ENCODE measurements at places on chromosomes 7 and 10.

GRCh38 chr7:24576171-24577025 is 3.1 kb downstream of the PALS2 start:
- peak; percentile 79 for DNase-seq

GRCh38 chr10:1308173-1308961 is 252.2 kb downstream of the WDR37 start:
- no peak for DNase-seq

DNA sequence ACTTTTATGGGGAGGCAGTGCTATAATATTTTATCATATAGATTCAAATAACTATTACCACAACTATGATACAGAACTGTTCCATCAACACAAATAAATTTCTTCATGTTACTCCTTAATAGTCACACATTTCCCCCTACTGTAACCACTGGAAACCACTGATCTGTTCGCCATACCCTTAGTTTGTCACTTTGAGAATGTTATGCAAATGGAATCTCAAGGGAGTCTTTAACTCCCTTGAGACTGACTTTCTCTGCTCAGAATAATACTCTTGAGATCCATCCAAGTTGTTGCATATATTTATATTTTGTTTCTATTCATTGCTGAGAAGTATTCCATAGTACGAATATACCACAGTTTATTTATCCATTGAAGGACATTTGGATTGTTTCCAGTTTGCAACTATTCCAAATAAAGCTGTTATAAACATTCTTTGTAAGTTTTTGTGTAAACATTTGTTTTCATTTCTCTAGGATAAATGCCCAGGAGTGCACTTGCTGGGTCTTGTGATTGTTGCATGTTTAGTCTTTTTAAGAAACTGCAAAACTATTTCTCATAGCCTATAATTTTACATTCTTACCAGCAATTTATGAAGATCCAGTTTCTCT is 19.7 kb upstream of the PON2 start:
- DNase-seq = no peak

- DNase-seq = no peak
Measured at GRCh38 chr10:122044045-122044661, 55.2 kb downstream of the TACC2 start.

- no peak for DNase-seq
Measured at GRCh38 chr7:156829669-156830336, 63.2 kb downstream of the LMBR1 start.

GRCh38 chr10:92173996-92174395 is 116.9 kb downstream of the CPEB3 start:
- DNase-seq = no peak

DNA sequence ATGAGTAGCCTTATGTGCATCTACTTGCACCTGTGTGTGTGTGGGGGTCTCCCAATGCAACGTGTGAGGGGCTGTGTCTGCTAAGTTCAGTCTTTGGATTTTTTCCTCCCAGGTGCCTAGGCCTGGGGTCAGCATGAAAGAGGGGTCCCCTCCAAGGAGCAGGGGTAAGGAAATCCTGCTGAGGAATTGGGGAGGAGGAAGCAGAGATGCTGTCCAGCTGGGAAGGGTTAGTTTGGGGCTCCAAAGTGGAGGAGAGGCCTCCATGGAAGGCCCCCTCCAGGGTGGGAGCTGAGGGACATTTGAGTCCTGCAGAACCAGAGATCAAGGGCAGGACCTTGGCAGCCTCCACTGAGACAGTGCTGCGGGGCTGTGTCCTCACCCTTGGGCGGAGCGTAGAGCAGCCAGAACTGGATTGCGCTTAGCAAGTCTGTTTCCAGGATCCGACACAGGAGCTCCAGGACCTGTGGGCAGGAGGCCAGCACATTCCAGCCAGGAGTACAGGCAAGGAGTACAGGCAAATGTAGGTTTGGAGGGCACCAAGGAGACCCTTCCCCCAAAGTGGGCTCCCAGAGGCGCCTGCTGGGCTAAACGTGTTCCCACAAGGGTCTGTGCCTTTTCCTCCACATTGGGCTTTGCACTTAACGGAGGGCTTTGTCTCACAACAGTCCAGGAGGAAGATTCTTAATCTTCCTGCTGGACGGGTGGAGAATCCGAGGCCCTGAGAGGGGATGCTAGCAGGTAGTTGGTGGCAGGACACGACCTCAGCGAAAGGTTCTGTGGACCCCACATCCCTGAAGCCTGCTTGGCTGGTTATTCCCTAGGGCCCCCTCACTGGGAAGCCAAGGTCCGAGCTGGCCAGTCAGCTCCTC is 10.1 kb downstream of the TBATA start:
- DNase-seq = no peak

DNA sequence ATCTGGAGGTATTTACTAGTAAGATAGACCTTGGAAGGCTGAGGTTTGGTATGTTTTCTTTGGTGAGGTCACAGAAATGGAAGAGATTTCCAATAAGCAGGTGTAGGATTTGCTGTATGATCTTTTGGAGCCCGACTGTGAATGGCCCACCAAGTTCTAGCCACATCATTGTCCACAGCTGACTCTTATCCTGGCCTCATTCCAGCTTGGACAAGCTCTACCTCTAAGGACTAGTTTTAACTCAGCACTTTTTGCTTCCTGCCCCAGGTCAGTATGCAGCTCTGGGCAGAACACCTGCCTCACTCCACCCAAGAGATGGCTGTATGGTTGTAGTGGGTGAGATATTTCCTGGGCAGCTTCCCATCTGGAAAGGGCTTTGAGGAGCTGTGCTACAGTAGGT is 6.1 kb upstream of the CPA4 start:
- no peak for DNase-seq

DNA sequence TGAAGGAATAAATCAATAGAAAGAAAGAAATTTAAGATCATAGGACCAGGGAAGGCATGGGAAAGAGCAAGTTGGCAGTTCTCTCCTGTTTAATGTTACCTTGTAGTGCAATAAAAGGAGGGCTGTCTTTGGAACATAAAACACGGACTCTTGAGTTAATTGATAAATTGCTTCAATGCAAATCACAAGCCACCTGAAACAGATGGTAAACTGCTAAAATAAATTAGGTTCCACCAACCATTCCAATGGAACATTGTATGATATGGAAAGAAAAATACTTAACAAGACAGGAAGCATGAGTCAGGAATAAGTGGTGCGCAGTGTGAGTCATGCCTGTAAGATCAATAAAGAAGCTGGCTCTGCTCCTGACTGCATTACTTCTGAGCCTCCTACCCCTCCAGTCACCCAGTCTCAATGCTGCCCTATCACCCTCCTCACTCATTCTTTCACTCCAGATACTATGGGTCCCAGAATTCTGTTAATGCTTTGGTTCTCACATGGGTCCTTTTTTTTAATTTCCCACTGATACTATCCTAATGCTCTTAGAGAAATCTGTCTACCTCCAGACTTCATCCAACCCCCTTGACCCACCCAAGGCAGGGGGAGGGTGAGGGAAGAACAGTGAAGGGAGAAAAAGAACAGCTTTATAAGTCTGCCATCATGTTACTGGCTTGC is 78.9 kb downstream of the LRRC17 start:
- no peak for DNase-seq

DNA sequence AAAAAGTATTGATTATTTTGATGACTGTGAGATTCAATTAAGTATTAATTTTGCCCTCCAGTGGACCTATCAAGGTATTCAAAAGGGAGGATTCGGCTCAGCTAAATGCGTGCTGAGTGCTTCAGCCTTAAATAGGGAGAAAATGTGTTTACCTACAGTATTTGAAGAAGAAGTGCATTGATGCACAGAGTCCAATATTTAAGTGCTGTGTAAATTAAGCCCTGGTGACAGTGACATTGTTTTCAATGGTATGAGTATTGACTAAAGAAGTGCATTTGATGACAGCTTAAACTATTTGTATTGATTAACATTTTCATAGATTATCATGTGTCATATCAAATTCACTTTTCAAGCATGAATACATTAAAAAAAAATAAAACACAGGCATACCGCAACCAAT is 106.6 kb downstream of the POU6F2 start:
- DNase-seq = peak; percentile 92

DNA sequence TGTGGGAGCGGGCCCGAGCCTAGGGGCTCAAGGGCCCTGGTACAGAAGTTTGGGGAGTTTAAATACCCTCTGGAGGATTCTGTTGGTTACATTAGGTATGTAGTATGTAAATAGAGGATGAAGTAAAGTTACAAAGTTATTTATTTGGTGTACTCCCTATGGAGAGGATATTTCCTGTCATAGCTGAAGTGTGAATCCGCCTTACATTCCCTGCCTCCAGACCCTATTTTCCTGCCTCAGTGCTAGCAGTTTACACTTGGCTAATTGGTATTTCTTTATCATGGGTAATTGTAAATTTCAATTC is 60.6 kb upstream of the KLF14 start:
- DNase-seq = no peak

GRCh38 chr7:28595076-28595475 is 182.8 kb downstream of the CREB5 start:
- DNase-seq = no peak

DNA sequence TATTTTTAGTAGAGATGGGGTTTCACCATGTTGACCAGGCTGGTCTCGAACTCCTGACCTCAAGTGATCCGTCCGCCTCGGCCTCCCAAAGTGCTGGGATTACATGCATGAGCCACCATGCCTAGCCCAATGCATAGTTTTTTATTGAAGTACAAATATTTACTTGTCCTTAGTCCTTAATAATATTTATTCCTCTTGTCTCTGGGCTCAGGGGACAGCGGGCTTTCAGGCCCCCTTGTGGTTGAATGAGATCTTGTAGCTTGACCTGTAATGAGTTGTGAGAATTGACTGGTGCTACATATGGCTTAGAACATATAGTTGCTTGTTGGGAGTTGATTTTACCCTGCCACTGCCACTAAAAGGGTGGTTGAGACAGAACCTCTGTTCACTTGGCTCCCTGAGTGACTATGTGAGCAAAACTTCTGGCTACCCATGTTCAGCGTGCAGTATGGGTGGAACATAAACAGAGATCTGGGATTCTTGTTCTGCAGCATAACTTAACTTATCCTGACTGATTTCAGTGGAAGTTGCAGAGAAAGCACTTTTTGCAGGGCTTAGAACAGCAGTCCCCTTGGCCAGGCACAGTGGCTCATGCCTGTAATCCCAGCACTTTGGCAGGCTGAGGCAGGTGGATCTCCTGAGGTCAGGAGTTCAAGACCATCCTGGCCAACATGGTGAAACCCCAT is 14.9 kb downstream of the CCL26 start:
- peak; percentile 29 for DNase-seq

GRCh38 chr10:44389150-44389549 is 4.3 kb upstream of the CXCL12 start:
- DNase-seq = no peak

- DNase-seq = peak; percentile 75
Measured at GRCh38 chr7:139777948-139778841, at the start of gene HIPK2. TSS of gene HIPK2 (minus strand) at chr7:139777998. CDS start at chr7:139777623, 375 bp downstream.

DNA sequence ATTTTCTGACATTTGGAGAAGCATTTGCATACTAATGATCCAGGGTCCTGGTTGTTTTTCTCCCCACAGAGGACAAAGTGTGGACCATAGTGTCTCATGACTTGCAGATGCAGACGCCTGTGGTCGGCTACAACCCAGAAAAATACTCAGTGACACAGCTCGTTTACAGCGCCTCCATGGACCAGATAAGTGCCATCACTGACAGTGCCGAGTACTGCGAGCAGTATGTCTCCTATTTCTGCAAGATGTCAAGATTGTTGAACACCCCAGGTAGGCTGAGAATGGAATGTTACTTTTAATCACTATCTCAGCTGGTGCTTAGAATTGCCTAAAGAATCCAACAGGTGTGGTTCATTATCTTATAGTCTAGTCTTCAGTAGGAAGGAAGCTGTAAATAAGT is 951.5 kb upstream of the C7orf33 start:
- no peak for DNase-seq

DNA sequence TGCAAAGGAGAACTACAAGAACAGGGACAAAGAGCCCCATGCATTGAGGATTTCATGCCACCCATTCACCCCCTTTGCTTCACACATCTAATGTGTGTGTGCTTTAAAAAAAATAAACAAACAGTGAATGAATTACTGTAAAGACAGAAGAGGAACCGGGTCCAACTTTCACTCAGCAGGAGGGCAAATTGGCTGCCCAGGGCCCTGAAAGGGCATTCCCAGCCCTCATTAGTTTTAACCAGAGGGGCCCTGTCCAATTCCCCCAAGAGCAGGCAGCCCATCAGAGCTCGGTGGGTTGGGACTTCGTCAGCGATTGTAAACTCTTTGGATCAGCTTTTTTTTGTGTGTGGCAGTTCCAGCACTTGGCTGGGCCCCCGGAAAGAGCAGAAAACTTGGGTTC is 73.6 kb upstream of the PDZD8 start:
- DNase-seq = no peak

GRCh38 chr10:12707461-12708185 is 293.9 kb downstream of the CCDC3 start:
- peak; percentile 40 for DNase-seq
